T-helper 17 cell (primary cell): ENCODE measurements at places on chromosomes 5 and 9.

DNA sequence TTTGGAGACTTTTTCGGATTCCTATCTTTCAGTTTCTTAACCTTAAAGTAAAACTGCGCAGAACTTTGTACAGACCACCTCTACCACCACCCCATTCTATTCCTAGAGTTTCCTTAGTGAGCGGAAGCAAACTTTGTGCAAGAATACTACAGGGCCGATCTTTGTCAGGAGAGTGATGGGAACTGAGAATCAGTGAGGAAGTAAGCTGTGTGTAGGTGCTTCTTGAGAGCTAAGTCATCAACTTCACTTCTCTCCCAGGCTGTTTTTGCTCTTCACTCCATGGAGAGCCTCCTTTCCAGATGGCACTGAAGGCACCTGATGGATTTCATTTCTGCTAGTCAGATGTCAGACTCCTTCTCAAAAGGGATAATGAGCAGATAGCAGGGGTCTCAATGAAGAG, 127.3 kb downstream of the SPATA31D1 start:
- DNase-seq, result no peak

GRCh38 chr5:134503088-134503936, 22.2 kb upstream of the JADE2 start:
- no peak for DNase-seq

DNA sequence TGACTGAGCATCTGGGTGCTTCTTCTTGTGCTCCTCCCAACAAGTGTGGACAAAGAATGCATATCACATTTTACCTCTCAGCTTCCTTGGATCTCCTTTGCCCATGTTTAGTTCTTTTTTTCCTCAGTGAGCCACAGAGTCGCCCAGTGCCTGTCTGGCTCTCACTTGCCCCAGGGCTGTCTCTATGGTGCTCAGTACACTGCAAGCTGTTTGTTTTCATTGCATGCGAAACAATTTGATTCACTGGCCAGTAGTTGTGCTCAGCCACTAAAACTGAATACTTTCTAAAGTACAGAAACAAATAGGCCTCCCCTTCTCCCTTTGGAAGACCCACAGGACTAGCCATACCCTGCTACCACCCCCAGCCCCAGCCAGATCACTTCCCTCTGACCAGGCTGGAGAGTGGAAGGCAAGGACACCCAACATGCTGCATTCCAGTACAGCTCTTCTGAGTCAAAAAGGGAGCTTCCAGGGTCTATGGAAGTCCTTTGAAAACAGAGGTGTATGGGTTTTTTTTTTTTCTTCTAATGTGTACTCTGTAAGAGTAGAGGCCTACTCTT, 3.8 kb downstream of the LHFPL2 start:
- no peak for DNase-seq

DNA sequence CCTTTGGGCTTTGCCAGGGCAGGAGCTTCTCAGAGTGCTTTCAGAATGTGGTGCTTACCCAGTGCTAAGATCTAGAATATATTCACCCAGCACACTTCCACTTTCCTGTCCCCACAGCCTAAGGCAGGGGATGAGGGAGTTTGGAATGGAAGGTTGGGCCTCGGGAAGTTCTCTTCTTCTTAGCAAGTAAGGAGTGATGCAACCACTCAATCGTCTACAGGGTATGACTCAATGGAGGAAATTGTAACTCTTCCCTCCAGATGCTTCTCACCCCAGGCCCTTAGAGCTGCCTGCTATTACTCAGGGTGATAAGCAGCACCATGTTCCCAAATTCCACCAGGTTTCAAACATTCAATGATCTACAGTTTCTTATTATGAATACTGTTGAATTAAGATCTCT, 30.8 kb upstream of the AGGF1 start:
- no peak for DNase-seq

GRCh38 chr5:74465724-74466123, 174.8 kb downstream of the ENC1 start:
- DNase-seq, result no peak

DNA sequence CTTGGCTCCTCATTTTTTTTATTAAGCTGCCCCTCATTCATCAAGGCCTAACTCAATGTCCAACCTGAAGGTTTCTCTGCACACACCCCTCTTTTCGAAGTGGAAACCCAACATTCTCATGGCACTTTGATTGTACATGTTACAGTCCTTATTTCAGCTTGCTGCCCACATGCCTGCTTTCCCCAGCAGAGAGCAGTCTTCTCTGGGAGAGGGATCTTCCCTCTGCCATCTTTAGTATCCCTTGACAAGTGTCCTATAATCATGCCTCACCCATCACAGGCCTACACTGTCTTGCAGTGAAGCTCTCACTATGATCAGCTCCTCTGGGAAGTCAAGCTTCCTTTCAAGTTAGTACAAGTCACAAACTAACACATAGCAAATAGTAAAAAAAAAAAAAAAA, 175.1 kb downstream of the ACER2 start:
- no peak for DNase-seq
